ENCODE measurements at places on chromosomes 6 and 20.

DNA sequence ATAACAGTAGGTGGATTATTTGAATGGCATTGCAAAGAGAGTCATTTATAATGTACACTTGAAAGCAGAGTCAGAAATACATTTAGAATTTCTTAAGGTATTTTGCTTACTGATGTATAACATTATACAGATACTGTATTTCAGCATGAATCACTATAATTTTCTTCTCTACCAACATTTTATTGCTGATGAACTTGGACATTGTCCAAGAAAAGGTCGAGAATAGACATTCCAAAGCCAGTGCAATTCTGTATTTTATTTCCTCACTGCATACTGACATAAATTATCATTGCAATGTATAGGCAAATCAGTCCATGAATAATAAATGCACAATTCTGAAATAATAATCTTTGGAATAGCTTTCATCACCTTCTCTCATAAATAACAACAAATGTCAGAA lies 1420.0 kb upstream of the EYS start:
- no peak for DNase-seq

DNA sequence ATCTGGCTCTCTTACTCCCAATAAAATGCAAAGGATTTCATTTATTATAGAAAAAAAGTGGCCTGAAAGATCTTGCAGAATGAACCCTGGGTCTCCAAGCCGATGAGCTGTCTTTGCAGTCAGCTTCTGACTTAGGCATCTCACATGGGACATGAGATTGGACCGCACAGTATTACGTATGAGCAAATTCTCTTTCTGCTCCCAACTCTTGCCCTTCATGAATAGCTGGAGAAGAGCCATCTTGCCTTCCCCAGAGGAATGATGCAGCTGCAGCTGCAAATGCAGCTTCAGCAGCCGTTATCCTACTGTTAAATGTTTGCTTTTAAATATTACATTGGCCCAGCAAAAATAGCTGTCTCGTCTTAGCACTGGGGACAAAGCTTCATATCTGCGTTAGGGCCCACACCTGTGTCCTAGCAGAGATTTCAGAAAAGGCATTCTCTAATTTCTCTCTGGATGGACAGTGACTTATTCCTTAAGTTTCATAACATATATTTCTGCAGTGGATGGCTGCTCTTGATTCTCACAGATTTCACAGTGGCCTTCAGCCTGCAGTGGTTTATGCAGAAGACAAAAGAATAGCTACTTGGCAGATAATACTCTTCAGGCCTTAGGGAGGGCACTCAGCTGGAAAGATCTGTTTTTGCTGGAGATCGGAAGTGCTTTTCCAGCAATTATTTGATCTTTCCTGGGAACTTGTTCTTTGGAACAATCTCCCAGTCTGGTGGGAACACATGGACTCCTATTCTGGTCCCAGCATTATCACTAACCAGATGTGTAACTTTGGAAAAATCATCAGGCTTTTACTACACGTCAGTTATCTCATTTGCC lies 129.2 kb downstream of the FYN start:
- DNase-seq: no peak

DNA sequence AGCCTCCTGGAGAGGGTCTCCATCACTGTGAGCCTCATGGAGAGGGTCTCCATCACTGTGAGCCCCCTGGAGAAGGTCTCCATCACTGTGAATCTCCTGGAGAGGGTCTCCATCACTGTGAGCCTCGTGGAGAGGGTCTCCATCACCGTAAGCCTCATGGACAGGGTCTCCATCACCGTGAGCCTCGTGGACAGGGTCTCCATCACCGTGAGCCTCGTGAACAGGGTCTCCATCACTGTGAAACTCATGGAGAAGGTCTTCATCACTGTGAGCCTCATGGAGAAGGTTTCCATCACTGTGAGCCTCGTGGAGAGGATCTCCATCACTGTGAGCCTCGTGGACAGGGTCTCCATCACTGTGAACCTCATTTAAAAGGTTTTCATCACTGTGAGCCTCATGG lies 140.0 kb downstream of the ERMARD start:
- DNase-seq: no peak

DNA sequence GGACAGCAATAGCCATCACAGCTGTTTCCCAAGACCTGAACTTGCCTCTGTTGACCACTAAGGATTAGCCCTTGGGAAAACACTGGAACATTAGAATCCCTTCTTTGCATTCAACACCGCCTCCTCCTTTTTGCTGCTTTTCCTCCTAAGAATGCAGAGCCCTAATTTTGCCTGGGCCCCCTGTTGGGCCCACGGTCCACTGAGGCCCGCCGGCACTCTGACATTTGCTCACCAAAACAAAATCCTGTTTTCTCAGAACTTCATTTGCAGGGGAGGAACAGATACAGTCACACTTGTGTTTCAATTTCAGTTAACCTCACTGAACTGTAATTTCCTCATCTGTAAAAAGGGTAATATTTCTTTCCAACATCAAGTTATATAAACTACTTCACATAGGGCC lies 116.0 kb upstream of the JARID2 start:
- DNase-seq: no peak
